Smooth muscle cell of the brain vasculature (primary cell): ENCODE measurements at places on chromosomes 13 and 19.

GRCh38 chr13:76992548-76993001 is 694 bp downstream of the CLN5 start:
- DNase-seq, result no peak

GRCh38 chr13:77522444-77522843 is 13.1 kb upstream of the SCEL start:
- no peak for DNase-seq

GRCh38 chr19:483332-484072 is 12.8 kb upstream of the MADCAM1 start:
- no peak for DNase-seq

GRCh38 chr13:96033220-96034015 is 19.8 kb downstream of the UGGT2 start:
- DNase-seq, result no peak

DNA sequence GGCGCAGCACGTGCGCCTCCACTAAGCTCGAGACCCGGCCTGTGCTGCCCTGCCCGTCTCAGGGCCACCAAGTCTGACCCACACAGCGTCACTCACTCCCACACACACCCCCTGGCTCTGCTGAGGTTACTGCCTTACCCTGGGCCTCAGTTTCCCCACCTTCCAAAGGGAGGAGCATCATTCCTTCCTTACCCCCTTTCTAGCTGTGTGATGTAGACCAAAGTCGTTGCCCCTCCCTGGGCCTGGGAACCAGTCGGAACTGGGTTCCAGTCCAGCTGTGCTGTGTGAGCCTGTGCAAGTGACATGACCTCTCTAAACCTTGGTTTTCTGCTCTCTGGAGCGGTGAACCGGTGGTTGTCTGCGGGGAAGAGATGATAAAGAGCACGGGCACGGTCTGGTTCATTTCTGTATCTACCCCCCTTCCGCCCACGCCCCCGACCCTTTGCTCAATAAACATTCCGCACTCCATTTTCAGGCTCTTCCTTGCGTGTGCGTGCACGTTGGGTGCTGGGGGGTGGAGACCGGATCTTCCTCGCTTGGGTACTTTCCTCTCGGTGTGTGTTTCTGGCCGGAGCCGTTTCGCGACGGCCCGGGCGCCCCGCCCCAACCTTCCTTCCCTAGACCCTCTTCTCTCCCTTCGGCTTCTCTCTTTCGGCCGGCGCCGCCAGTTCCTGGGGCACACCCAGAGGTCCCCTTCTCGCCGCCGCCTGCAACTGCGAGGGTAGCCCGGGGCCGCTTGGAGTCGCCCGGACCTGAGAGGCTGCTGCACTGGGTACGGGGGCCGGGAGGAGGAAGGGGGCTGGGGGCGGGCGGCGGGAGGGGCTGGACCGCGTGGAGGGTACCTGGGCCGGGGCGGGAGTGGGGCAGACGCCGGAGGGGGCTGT is at the start of gene ZNF581:
TSS of gene ZNF581 (plus strand) at position 647 of the 884 bp plus-strand sequence. CDS start 923 bp downstream, outside the sequence.
- no peak for DNase-seq

- DNase-seq, result no peak
Measured at GRCh38 chr13:73259061-73260017, 200.5 kb downstream of the KLF5 start.

GRCh38 chr13:39909634-39910033 is 254.2 kb downstream of the COG6 start:
- no peak for DNase-seq

DNA sequence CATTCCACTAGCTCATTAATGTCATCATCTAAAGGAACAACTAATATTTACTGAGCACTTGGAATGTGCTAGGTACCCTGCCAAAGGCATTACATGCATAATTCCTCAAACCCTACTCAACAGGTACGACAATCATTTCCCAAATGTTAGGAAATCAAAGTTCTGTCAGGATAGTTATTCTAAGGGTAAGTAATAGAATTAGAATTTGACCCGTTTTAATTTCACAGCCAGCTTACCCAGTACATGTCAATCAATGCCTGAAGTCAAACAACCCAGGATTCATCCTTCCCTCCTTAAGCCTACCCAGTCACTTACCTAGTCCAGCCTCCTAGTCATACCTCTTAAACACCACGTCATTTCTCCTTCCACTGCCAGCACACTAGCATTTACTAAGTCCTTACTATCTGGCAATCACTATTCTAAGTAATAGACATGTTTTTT is 2.4 kb downstream of the LNX2 start:
- DNase-seq, result no peak

GRCh38 chr13:84543962-84544361 is 661.7 kb upstream of the SLITRK1 start:
- DNase-seq, result no peak

- no peak for DNase-seq
Measured at GRCh38 chr19:51815043-51815442, 20.1 kb downstream of the FPR3 start.

- DNase-seq, result no peak
Measured at GRCh38 chr13:67146523-67147130, 83.5 kb downstream of the PCDH9 start.

DNA sequence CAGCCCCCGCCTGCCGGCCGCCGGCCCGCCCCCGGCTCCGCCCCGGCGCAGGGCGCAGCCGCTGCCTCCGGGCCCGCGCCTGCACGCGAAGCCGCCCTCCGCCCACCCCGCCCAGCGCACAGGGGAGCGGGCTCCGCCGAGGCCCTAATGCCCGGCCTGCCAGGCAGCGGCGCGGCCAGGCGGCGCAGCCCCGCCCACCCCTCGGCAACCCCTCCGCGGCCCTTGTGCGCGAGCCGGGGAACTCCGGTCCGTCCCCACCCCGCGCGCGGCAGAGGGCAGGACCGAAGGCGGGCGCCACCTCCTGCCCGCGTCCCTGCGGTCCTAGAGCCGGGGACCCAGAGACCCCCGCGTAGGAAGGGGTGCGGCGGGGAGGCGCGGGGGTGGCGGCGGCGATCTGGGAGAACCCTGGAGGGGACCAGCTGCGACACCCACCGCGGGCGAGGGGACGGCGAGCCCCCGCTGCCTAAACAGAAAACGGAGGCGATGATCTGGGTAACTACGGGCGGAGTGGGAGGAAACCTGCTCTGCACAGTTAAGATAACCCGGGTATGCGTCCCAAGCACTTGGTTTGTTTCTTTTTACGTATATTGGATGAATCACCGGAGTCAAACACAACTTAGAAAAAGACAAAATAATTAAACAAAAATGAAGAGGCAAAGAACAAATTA is 350 bp upstream of the USP12 start:
- DNase-seq, result peak; percentile 71

DNA sequence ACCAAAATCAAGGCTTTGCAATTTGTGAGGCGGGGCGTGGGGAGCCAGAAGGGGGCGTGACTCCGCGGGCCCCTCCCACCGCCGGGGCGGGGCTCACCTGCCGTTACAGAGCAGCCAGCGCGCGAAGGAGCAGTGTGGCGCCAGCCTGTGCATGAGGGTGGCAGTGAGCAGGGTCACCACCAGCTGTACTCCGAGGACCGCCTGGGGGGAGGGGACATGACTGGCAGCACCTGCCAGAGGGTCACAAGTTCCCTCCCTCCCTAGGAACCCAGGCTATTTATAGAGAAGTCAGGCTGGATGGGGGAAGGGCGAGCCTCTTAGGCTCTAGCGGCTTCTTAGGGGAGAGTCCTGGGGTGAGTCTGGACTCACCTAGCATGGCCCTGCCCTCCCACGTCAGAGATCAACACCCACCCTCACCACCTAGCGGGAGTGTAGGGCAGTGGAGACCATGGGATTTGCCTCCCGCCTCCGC is 3.6 kb downstream of the TMEM161A start:
- no peak for DNase-seq

- DNase-seq, result no peak
Measured at GRCh38 chr13:33014291-33014690, 1.9 kb upstream of the KL start.

GRCh38 chr13:42355491-42356183 is 83.7 kb downstream of the AKAP11 start:
- no peak for DNase-seq

GRCh38 chr19:14073925-14074838 is 1.6 kb downstream of the MISP3 start:
- DNase-seq, result no peak

GRCh38 chr13:42614436-42615035 is 40.6 kb downstream of the TNFSF11 start:
- DNase-seq, result no peak
